CD4-positive, alpha-beta T cell treated with Interleukin-21 for 1 hour (primary cell): ENCODE measurements at places on chromosomes 1 and 21.
A peak's percentile ranks its signal among the peaks of the same experiment; 100 is the strongest.

GRCh38 chr1:203116091-203116820, 11.3 kb upstream of the ADORA1 start:
- DNase-seq: no peak

- no peak for DNase-seq
Measured at GRCh38 chr1:24373044-24373443, 40.5 kb downstream of the STPG1 start.

GRCh38 chr1:62356257-62356835, 37.1 kb upstream of the KANK4 start:
- no peak for DNase-seq

- DNase-seq: no peak
Measured at GRCh38 chr21:40635391-40635790, 211.6 kb downstream of the DSCAM start.

DNA sequence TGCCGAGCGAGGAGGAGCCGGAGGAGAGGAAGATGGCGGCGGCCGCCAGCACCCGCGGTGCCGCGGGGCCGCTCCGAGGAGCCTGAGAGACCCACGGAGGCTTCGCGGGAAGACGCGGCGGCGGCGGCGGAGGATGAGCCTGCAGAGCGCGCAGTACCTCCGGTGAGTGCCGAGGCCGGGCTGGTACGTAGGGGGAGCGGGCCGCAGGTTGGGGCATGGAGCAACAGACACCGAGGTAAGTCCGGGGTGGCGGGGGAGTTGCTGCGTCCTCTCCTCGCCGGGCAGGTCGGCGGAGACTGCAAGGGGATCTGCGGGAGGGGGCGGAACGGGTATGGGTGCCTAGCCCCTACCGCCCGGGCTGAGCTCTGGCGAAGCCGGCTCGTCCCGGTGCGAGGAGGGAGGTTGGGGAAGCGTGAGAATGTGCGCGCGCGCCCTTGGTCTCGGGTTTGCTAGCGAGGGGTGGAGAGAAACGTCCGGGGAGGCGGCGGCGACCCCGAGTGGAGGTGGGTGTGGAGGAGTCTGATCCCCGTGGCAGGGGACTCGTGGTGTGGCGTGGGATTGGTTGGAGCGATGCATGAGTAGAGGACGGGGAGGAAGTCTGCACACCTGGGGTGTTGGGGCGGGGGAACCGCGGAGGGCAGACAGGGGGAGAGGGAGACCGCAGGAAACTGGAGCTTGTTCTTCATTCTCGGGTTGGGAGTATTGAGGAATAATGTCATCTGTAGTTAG, at the start of gene SMG7:
Gene SMG7 (plus strand): TSS at position 12 of the 729 bp plus-strand sequence. CDS start 122 bp downstream, at position 134.
- DNase-seq: peak; percentile 54

- no peak for DNase-seq
Measured at GRCh38 chr1:164583835-164584539, 25.0 kb downstream of the PBX1 start.

DNA sequence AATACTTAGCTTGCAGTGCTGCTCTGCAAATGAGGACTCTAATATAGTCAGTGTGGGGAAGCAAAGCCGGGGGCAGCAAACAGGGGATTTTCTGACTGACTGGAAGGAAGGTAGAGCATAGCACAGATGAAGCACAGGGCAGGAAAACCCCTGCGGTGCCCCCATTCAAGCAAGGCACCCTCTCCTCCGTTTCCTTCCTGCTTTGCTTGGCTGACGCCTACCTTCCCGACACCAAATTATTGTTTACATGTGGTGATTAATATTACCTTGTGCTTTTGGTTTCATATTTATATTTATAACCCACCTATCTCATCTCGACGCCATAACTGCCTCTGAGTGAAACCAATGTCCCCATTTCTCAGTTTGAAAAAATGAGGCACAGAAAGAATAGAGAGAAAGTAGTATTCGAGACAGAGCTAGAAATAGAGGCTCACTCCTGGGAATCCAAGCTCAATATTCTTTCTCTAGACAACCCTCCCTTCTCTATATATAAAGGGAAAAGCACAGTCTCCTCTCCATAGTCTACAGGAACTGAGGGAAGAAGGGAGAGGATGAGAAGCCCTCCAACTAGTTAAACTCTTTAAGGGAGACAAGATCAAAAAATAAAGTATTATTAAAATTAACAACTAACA, 41.3 kb downstream of the PIK3C2B start:
- DNase-seq: peak; percentile 89

GRCh38 chr1:212975111-212975918, 25.0 kb downstream of the VASH2 start:
- no peak for DNase-seq

- DNase-seq: no peak
Measured at GRCh38 chr1:203663294-203663693, 36.7 kb downstream of the ATP2B4 start.

- no peak for DNase-seq
Measured at GRCh38 chr1:233843525-233844204, 60.8 kb upstream of the SLC35F3 start.

DNA sequence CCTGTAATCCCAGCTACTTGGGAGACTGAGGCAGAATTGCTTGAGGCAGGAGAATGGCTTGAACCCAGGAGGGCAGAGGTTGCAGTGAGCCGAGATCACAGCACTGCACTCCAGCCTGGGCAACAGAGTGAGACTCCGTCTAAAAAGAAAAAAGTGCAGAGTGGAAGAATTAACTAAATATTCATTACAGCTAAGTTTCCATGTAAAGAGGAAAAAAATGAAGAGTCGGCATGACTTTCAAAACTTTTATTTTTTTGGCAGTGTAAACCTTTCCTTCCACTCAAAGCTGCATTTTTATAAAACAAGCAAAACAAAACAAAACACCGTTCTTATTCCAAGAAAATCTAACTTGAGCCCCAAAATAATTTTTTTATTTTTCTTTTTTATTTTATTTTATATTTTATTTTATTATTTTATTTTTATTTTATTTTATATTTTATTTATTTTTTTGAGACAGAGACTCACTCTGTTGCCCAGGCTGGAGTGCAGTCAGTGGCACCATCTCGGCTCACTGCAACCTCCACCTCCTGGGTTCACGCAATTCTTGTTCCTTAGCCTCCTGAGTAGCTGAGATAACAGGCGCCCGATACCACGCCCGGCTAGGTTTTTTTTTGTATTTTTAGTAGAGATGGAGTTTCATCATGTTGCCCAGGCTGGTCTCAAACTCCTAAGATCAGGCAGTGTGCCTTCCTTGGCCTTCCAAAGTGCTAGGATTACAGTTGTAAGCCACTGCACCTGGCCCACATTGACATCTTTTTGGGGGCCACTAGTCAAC, 62.9 kb downstream of the PACC1 start:
- no peak for DNase-seq

DNA sequence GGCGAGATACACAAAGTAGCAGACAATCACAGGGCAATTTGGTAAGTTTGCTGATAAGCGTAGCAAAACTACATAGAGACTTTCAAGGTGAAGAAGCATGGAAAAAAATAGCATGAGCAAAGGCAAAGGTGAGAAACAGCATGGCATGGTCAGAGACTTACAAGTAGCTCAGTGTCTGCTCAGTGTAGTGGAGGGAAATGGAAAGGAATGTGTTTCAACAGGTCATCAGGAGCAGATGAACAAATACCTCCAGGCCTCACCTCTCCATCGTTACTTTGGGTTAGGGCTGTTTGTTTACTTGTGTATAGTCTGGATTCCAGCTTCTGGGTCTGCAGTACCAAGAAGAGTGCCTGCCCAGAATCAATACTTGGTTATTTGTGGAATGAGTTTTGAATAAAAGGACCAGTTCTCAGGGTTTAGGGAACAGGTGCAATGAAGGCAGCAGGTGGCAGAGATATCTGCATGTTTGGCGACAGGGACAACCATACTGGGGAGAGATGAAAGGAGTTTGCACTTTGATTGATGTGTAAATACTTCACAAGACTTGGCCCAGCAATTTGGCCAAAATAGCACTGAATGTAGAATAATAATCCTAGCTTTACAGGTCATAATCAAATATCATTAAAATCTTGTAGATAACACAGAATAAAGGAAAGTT, 97.0 kb upstream of the FGGY start:
- DNase-seq: no peak

DNA sequence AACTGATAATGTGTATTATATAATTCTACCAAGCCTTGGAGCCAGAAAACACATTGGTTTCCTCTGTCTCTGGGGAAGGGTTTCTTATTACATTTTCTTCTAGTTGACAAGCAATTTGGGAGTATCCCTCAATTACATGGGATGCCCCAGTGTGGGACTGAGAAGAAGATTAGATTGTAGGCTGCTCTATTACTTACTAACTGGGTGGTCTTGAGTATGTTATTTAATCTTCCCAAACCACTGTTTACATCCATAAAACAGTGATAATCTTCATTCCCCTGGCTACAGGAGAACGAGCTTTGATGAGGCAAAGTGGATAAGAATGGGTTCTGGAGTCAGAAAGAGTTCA, 105.8 kb downstream of the TSEN15 start:
- DNase-seq: no peak

- no peak for DNase-seq
Measured at GRCh38 chr1:209752890-209753289, 3.0 kb upstream of the TRAF3IP3 start.

- no peak for DNase-seq
Measured at GRCh38 chr1:86119214-86119764, 37.3 kb downstream of the COL24A1 start.

DNA sequence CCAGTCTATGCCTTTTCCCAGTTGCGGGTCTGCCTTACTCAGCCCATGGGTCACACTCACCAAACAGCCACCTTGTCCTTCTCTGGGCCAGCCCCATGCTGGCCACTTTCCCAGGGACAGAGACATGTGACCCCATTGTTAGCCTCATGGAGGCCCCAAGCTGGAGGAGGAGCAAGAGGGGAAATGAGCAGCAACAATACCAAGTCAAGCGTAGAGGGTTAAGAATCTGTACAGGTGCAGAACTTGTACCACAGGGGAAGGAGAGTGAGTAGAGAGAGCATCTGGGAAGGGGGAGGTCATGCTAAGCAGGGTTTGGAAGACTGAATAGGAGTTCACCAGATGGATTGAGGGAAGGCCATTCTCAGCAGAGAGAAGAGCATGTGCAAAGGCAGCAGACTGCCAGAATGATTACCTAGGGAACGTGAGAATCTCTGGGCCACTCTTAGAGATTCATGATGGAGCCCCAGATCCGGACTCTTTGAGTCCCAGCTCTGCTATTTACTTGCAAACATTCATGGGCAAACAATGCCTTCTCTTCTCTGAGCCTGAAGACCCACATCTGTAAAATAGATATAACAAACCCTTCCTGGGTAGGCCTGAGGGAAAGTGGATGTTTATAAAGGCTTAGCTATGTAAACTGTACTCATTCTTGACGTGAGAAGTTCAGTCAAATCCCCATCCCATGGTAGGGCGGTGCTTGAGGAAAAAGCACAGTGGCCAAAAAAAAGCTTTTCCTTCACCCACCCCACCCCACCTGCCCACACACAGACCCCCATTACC, 2.8 kb upstream of the SLC2A1 start:
- no peak for DNase-seq

DNA sequence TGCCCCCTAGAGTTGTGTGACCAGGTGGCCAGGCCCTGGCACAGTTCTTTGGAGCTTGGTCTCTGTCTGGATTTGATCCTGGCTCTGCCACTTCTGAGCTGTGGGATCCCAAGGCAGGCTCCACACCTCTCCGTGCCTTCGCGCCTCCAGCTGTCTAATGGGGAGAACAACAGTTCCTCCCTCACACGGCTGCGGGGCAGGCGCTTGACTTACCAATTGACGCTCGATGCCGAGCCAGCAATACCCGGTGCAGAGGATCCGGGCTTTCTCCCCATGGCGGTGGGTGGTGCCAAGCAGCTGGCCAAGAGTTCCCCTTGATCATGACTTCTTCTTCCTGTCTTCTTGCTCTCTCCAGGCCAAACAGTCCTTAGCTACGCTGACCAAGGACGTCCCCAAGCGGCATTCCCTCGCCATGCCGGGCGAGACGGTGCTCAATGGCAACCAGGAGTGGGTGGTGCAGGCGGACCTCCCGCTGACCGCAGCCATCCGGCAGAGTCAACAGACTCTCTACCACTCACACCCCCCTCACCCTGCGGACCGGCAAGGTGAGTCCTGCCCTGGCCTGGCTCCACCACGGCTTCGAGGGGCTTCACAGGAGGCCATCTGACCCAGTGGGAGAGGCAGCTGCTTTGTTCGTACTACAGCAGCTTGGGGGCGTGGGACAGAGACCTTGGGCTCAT, 97.7 kb upstream of the TMEM51 start:
- no peak for DNase-seq

DNA sequence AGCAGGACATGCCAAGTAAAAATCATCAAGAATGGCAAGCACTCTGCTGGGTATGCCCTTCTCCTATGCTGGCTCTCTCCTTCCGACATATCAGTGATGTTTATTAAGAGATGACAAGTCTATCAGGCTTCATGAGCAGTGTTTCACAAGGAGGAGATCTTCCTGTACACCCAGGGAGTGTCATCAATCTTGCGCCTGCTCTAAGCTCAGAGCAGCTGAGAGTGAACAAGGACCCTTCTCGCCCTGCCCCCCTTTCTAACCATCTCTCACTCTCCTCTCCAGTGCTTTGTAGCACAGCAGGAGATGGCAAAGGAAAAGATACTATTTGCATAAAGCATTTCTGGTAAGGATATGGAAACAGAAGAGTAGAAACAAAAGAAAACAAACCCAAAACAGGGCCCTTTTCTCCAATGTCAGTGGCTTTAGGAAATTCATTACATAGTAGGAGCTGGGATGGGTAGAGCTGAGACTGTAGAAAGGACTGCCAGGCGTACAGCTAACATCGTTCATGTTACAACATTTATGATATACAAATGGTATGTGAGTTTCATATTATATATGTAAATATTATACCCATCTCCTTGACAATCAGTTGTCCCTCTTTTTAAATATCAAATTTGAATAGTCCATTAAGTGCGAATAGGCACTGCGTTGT, 201.7 kb downstream of the NUF2 start:
- DNase-seq: no peak

- DNase-seq: peak; percentile 38
Measured at GRCh38 chr1:23913212-23913880, at the start of gene CNR2. Gene CNR2, minus strand, starts transcription at chr1:23913362. Its CDS starts 37,745 bp downstream, at chr1:23875617.

DNA sequence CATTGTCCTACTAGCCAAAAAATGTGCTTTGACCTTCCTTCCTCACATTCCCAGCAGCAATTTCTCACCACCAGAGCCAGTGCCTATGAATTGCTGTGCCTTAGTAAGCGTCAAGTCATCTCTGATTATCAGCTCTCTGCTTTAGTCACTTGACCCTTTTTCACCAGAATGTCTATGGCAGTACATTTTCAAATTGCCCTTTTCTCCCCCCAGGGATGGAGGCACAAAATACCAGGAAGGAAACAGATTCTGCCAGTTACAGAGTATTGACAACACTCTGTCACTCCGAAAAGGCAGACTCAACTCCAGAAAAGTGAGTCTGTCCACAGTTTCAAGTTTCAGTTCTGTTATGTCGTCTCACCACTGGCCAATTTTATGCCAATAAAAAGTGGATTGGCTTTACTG, 167.4 kb downstream of the TNFSF18 start:
- DNase-seq: no peak
